ENCODE measurements at places on chromosomes 11 and 22.

DNA sequence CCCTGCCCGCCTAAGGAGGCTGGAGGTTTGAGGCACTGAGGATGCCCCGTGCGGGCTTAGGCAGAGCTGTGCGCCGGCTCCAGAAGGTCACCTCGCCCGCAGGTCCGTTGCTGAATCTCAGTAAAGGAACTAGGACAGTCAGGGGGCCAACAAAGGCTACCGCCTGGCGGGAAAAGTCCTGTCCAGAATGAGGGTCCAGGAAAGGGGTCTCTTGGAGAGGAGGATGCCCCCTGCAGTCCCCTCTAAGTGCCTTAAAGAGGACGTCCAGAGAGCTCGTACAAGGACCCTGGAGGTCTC lies 548 bp downstream of the PVALB start:
- no peak for DNase-seq

DNA sequence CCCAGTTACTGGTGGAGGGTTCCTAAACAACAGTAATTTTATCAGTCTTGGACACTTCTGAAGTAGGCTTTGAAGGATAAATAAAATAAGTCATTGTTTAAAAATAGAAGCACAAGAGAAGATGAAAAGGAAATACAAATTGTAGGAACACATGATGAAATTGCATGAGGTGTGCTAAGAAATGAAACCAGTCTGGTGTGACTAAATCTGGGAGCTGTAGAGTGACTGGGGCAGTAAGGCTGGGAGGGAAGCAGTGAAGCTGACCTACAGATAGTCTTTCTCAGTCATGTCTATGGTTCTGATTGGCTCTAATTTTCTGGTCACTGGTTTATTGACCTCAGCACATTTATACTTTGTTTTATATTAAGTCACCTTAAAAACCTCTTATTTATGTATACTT lies 139.1 kb downstream of the SLC17A6 start:
- DNase-seq, result no peak

- DNase-seq, result no peak
Observed at GRCh38 chr22:49278340-49278739, 549.3 kb downstream of the BRD1 start.

GRCh38 chr11:110092515-110093406 lies at the start of gene ZC3H12C:
ZC3H12C (plus strand) TSS chr11:110093392; CDS start chr11:110093412, 20 bp downstream.
- peak; percentile 55 for DNase-seq

- DNase-seq, result no peak
Observed at GRCh38 chr22:45919504-45920286, 57.3 kb downstream of the WNT7B start.

DNA sequence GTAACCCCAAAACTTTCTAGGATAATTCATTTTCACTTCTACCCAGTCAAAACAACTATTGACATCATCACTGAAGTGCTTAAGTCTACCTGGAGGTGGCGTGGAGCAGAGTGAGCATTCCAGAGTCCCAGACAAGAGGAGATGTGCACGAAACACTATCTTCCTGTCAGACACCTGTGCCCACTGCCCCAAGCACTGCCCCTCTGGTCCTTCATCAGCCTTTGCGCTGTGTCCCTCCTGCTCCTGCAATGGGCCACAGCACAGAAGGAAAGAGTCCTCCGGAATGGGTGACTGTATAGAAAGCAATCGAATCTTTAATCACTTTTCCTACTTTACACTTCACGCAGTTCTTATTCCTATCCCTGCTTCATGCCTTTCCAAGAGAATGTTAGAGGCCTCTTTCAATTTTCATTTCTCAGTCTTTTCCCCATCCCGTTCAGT lies 512 bp upstream of the GRIA4 start:
- peak; percentile 10 for DNase-seq

GRCh38 chr11:79431535-79431934 lies 9.3 kb downstream of the TENM4 start:
- DNase-seq, result no peak

DNA sequence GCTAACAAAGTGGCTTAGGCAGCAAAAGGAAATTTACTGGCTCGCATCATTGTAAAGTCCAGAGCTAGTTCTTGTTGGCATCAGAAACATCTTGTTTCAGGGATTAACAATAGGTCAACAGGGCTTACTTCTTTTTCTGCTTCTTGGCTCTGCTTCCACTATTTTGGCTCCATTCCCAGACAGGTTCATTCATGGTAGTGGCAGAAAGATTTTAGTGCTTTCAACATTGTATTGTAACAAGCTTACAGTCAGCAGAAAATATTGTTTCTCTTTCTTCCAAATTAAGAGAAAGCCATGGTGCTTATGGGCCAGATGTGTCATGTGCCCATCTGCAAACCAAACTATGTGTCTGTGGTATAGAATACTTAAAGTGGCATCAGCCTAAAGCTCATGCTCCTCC lies 315.6 kb downstream of the RAB38 start:
- DNase-seq, result no peak

DNA sequence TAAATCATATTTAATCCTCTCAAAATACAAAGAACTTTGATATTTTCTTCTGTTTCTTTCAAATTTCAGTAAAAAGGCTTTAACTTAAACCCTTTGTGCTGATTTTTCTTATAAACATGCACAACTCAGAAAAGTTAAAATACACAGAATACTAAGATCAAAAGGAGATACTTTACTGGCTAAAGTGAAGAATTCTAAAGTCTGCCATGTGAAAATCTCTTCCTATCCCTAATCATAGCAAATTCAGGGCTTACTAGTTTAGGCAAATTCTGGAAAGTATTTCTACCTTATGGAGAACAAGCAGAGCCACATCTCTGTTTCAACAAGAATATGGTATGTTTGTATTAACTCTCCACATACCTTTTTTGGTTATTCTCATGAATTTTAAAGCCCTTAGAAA lies 96.6 kb downstream of the PGR start:
- no peak for DNase-seq

DNA sequence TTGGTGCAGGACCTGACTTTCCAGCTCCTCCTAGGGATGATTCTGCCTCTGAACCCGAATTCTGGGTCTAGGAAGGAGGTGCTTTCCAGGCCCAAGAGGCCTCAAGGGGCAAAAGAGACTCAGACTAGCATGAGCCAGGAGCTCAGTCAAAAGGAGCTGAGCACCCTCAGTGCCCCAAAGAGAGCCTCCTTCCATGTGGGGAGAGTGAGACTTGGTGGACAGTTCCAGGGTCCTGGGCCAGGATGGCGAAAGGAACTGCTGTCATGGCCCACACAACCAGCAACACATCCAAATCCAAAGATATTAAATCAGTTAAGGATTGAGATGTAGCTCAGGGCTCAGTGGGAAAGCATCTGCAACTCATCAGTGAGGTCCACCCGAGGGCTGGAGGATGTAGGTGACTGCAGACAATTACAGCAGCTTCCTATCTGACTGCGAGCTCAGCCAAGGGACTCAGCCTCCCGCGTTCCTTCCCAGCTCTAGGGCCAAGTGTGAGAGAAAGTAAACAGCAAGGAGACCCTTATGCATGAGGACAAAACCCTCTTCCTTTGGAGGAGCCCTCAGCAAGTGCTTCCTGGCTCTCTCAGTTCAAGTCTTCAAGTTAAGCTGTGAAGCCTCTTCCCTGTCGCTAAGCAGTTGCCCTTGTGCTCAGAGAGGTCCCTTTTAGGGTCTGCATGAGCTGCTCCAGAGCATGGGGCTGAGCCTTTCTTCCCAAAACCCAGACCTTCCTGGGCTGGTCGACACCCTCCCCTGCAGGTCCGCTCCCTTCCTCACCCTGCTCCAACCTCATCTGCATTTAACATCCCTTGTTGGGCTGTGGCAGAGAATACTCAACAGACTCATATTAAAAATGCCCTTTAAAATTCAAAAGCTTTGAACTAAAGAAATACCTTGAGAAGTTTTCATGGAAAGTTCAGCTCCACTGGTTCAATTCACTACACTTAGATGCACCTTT lies 35.8 kb downstream of the C11orf58 start:
- no peak for DNase-seq

GRCh38 chr11:74992852-74993251 lies 4.1 kb downstream of the NEU3 start:
- DNase-seq, result no peak

DNA sequence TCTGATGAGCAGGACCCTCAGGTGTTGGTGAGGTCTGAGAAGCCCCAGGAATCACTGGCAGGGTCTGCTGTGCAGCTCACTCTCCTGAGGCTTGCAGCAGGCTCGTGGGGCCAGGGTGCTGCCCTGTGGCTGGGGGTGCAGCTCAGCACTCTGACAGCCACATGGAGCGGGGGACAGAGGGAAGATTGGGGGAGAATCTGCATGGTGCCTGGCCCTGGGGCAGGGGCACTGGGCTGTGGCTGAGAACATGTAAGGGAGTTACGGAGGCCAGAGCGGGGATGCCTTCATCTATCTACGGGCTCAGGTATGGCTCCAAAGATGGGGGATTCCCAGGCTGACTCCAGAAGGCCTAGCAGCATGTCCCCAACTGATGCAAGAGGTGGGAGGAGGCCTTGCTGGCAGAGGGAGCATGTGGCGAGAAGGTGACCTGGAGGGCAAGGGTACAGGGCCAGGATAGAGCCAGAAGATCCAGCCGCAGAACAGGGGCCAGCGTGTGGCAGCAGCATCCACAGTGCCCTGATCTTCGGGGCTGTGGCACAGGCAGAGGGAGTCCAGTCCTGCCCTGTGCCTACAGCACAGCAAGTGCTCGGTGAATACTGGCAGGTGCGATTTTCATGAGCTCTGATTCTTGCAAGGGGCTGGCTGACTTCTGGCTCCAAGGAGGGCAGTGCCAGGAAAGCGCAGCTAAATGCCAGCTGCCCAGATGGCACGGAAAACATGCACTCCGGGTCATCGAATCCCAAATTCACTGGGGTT lies 184.7 kb downstream of the CTTN start:
- DNase-seq, result no peak

DNA sequence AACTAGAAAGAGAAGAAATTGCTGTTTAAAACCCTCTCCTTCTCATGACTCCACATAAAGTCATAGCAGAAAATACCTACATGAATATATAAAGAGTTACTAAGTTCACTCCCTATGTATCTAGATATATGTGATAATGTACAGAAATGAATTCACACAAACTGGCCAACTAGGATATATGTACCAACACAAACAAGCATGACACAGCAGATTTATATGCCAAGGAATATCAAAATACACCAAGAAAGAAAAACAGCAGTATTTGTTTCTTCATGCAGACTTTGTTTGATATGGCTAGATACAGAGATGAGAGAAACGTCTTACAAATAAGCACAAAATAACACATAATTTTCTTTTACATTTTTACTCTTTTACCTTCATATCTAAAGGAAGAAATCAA lies 1.8 kb downstream of the OR51G1 start:
- DNase-seq, result no peak

DNA sequence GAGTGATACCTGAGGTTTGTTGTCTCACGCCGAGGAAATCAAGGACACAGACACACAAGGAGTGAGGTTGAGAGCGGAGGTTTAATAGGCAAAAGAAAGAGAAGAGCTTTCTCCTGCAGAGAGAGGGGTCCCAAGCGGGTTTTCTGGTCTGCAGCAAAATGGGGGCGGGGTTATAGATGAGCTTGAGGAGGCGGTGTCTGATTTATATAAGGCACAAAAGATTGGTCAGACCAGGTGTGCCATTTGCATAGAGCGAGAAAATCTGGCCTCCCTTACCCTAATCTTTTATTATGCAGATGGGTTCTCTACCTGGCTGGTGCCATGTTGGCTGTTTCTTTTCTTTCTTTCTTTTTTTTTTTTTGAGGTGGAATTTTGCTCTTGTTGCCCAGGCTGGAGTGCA lies 11.8 kb downstream of the C11orf96 start:
- no peak for DNase-seq

GRCh38 chr11:1303973-1304372 lies 5.5 kb downstream of the TOLLIP start:
- peak; percentile 15 for DNase-seq

DNA sequence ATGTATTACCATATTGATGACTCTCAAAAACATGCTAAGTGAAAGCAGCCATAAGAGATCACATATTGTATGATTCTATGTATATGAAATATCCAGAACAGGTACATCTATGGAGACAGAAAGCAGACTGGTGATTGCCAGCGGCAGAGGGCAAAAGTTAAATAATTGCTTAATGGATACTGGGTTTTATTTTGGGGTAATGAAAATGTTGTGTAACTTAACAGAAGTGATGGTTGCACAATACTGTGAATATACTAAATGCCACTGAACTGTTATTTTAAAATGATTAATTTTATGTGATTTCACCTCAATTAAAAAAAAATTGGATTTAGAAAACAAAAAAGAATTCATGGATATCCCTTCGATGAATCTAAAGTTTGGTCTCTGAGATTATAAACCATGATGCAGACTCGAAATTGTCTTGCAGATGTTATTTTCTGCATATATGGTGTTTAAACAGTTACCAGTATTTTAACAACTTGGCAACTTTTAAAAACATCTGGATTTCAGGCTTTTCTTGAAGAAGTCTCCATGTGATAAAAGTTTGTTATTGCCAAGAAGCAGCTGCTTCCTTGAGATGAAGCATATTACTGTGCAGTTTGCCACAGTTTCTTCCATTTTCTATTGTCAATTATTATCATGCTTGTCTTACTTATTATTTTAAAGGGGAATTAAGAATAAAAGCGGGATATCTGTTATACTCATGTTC lies 38.1 kb downstream of the LARGE2 start:
- DNase-seq, result no peak

- no peak for DNase-seq
Observed at GRCh38 chr22:42960531-42961399, 54.2 kb downstream of the PACSIN2 start.

DNA sequence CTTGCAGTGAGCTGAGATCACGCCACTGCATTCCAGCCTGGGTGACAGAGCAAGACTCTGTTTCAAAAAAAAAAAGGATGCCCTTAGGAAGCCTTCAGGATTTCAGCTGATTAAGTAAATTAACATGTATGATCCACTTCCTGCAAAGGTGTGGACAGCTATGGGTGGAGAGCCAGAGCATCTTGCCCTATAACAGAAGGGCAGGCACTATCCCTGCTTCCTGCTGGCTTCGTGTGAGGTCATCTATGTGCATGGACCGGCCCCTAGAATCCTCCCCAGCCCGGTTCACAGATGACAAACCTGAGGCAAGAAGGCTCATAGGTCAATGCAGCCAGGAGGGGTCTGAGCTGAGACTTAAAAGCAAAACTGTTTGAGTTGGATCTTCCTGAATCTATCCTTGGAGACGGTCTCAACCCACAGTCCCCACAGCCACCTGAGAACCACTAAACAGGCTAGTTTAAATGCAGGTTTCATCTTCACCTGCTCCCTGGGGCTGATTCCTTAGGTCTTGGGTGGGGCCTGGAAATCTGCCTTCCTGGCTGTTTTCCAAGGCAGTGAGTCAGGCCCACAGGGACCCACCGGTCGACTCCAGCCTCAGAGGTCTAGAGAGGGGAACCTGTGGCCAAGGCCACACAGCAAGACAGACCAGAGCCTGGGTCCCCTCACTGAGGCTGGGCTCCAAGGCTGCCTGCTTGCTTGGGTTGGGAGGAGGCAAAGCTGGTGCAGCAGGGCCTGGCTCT lies 55.2 kb upstream of the MPEG1 start:
- DNase-seq, result no peak

GRCh38 chr11:33500861-33501479 lies 199.7 kb downstream of the C11orf91 start:
- no peak for DNase-seq

- DNase-seq, result no peak
Observed at GRCh38 chr22:29937940-29938693, 55.1 kb downstream of the MTMR3 start.

DNA sequence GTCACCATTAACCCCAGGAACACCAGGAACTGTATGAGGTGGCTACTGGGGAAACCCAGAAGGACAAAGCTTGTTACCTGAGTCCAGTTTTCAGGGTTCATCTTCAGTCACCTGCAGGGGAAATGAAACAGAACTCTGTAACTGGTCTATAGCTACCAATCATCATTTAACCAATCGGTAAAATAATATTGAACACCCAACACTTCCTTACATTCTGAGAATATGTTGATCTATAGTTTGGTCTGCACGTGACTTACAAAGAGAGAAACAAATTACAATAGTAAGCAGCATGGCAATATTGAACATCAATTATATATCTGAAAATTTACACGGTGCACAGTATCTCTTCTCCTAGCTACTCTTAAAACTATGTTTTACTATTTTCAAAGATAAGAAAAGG lies at the start of gene OR6T1:
OR6T1 (minus strand) TSS at position 101 of the 400 bp plus-strand sequence; CDS start at position 101, 0 bp downstream.
- no peak for DNase-seq
